WTC11 (cell line): ENCODE measurements at places on chromosomes 2 and 18.

GRCh38 chr18:58609536-58609993, 19.3 kb downstream of the ALPK2 start:
- DNase-seq = no peak

- no peak for DNase-seq
Measured at GRCh38 chr2:232981767-232982360, 31.2 kb downstream of the NGEF start.

- peak; percentile 22 for DNase-seq
Measured at GRCh38 chr2:42554392-42554791, 14.0 kb upstream of the MTA3 start.

DNA sequence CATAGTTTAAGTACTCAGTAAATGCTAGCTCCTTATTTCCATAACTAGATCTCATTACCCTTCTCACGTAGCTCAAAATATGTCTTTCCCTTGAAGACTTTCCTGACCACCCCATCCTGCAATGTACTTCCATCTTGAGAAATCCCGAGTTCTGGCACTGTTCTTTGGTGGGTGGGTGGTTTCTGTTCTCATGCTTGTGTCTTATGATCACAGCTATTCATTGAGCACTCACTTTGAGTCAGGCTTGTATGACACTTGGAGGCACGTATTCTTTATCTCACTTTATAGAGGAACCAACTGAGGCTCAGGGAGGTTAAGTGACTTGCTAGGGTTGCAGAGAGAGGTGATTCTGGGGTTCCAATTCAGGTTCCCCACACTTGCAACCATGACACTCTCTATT, 9.0 kb upstream of the CLIP4 start:
- DNase-seq = no peak

DNA sequence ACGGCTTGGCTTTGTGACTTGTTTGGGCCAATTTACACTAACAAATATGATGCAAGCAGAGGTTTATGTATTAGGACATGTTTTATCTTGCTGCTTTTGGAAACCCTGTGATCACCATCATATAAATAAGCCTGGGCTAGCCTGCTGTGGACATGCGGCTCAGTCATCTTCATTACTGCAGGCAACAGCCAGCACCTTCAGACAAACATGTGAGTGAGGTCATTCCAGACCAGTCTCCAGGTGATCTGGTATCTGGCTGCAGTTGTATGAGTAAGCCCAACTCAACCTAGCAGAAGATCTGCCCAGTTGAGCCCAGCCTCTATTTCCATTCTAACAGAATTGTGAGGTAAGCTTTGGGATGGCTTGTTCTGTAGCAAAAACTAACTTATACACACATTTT, 254.6 kb upstream of the ATP5MC3 start:
- no peak for DNase-seq
